ENCODE measurements at places on chromosomes 4 and X.

DNA sequence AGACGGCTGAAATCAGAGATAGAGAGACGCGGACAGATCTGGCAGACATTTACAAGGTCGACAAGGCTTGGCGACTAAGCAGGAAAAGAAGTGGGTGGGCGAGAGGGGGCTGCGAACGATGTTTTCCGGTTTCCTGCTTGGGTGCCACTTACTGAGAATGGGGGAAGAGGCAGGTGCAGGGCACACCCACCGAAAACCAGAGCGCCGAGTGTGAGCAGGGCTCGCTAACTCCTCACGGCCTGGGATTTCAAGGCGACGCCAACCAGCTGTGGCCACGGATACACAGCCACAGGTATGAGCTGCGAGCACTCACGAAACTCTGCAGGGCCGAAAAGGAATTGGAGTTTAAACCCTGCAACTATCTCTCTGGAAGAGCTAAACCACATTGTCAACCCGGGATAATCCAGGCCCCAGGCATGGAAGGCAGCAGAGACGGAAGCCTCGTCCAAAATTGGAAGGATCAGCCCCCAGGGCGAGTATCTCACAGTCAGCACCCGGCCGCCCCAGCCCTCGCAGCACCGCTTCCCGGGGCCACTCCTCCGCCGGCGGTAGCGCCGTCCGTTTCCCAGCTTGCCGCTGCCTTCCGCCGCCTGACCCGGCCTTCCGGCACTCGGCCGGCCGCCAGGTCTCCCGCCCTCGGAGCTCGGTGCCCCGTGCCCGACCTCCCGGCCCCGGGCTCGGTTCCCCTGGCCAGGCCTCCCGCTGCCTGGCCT lies 778 bp downstream of the CASP3 start:
- DNase-seq = no peak

DNA sequence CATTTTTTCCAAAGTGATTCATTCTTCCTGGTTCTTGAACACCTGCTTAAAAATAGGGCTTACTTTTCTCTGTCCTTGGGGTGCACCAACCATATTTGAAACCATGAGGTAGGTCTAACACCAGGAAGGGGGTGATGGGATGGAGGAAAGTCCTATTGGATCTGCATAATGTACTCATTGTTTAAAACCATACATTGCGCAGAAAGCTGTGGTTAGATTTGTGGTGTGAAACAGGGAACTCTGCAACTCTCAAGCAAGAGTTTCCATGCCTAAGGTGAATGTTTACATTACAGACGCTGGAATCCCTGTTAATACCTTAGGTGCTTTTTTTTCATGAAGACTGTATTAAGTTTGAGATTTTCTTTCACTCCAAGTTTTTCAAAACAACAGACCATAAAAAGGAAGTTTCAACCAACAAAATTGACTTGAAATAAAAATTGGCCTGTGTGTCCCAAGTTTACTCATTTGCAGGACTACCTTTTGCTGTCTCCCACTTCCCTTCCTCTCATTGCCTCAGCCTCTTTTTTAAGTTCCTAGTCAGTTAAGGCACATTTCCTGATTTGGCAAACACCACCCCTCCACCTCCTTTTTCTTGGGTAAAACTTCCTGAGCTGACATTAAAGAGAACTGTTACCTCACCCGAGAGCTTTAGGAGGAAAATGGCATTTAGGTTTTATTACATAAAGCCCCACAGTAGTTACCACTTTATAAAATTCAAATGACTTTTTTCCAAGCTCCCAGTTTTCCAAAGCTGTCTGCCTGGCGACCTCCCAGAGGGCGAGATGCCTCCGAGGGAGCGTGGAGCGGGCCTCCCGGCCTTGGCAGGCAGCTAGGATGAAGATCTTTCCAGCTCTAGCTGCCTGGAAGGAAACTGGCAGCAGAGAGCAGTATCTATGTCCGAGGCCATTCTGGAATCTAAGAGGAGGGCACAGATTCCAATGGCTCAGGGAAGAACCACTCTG lies 47.9 kb upstream of the RBPJ start:
- no peak for DNase-seq

DNA sequence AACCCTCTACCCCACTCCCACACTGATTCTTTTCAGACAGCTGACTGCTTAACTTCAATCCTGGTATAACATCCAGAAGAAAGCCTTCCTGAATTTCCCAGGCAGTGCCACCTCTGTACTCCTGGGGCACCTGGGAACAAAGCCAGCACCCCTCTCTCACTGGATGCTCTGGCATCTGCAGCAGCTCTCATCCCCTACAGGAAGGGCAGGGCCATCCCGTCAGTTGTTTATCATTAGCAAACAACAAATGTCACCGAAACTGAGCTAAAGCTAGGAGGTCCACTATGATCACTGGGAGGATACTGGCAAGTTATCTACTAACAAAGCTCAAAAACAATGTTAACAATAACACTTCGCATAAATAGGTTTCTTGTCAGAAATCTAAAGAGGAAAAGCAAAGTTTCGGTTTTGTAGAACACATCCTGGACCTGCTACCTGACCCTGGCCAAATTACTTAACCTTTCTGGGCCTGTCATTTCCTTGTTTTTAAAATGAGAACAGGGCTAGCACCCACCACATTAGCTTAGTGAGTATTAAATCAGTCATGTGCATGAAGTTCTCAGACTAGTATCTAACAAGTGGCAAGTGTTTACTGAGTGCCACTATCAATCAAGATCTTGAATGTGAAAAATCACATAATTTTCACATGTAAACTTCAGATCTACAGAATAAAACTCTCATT lies 86.6 kb downstream of the NR3C2 start:
- no peak for DNase-seq

DNA sequence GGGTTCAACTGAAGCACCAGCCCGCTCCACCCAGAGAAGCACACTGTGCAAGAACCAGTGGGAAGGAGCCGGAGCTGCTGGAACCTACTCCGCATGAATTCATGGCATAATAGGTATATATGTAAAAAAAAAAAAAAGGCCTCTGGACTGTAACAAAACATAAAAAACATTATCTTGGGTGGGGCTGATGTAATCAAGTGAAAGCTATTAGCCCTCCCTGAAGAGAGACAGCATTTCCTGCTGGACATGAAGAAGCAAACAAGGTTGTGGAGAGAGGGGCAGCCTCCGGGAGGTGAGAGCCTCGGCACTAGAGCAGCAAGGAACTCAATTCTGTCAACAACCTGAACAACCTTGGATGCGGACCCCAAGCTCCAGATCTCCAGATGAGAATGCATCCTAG lies 50.7 kb downstream of the PLAC1 start:
- no peak for DNase-seq

- DNase-seq = no peak
These were observed at the start of gene SULT1B1 for GRCh38 chr4:69760455-69760854. Gene SULT1B1, minus strand, starts transcription at chr4:69760620. Its CDS starts 5,403 bp downstream, at chr4:69755217.

- DNase-seq = no peak
These were observed 1159.3 kb upstream of the TENM3 start for GRCh38 chr4:181083757-181084361.

- DNase-seq = no peak
These were observed 80.3 kb upstream of the HHIP start for GRCh38 chr4:144565527-144566195.

- no peak for DNase-seq
These were observed 216.7 kb downstream of the IL13RA2 start for GRCh38 chrX:114800719-114801118.

GRCh38 chr4:172410363-172410762 lies 597.2 kb downstream of the GALNTL6 start:
- no peak for DNase-seq

GRCh38 chrX:69080855-69081465 lies 84.3 kb downstream of the PJA1 start:
- DNase-seq = no peak

DNA sequence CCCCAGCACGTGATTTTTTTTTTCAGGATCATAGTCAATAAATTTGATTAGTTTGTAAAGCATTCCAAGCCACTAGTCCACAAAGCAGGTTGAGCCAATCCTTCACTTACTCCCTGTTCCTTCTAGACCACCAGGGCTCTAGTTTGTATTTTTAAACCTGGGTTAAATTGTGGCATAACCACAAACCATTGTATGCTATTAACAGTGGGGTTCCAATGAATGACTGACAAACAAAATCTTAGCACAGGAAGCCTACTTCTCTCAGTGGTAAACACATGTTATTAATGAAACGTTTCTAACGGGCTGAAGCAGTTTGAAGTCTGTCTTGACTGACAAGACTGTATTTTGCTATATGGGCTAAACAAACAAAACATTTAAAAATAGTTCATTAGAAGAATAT lies 48.6 kb upstream of the GYPA start:
- no peak for DNase-seq

DNA sequence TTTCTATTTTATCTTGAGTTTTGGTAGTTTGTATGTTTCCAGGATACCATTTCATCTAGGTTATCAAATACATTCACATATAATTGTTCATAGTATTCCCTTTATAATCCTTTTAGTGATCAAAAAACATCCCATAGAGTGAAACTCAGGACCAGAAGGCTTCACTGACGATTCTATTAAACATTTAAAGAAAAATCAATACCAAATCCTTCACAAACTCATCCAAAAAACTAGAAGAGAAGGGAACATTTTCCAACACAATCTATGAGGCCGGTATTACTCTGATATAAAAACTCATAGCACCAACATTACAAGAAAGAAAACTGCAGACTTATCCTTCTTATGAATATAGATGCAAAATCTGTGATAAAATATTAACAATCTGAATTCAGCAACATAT lies 203.4 kb downstream of the ANKRD50 start:
- no peak for DNase-seq

DNA sequence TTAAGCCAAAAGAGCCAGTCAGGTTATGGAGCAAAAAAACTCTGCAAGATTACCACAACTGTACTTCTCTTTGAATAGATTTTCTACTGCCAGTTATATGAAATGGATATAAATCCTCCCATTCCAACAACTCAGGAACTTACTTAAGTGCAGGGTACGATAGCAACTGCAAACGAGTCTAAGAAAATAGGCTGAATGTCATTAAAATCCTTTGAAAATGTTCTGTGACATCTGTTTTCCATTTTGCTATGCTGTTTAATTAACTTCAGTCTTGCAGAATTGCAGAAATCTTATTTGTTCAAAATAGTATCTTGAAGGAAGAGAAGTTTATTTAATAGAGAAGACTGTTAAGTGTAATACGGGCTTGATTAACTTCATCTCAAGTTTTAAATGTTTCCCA lies 243.8 kb downstream of the PALLD start:
- no peak for DNase-seq

DNA sequence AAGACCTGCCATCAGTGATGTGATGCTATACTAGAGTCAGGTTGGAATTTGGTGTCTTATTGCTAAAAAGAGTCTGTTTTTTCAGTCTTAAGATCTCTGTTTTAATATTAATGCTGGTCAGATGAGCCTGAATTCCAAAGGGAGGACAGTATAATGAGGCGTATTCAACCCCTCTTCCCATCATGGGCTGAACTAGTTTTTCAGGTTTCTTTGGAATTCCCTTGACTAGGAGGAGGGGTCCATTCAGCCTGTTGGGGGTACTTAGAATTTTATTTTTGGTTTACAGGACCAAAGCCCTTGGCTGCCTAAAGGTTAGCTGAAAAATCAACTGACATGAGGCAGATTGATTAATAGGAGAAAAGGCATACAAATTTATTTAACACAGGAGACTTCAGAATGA lies 24.1 kb upstream of the PI4K2B start:
- DNase-seq = no peak

GRCh38 chr4:59258002-59258401 lies 1942.1 kb upstream of the ADGRL3 start:
- DNase-seq = no peak

- DNase-seq = no peak
These were observed 61.1 kb upstream of the C1GALT1C1 start for GRCh38 chrX:120690941-120691340.

GRCh38 chr4:156390599-156391324 lies 437.1 kb upstream of the CTSO start:
- no peak for DNase-seq

GRCh38 chr4:75180790-75181776 lies 248.2 kb downstream of the PARM1 start:
- DNase-seq = no peak

DNA sequence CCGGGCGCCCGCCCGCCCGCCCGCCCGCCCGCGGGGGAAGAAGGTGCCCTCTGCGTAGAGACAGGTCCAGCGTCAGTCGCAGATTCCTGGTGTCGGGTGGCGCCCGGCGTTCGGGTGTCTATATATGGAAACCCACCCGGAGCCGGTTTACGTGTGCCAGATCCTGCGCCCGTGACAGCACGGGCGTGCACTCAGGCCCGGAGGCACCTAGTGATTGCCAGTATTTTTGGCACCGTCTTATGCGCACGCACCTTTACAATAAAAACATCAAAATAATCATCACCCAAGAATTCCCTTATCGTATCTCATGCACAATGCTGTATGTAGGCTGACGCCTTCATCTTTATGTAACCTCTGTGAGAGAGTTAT lies 519 bp downstream of the SLC25A4 start:
- no peak for DNase-seq

- no peak for DNase-seq
These were observed 17.2 kb downstream of the RXFP1 start for GRCh38 chr4:158538911-158539310.

- no peak for DNase-seq
These were observed 626.5 kb upstream of the CPEB2 start for GRCh38 chr4:14375816-14376215.

GRCh38 chrX:124940531-124940930 lies 379.1 kb upstream of the TEX13C start:
- DNase-seq = no peak

DNA sequence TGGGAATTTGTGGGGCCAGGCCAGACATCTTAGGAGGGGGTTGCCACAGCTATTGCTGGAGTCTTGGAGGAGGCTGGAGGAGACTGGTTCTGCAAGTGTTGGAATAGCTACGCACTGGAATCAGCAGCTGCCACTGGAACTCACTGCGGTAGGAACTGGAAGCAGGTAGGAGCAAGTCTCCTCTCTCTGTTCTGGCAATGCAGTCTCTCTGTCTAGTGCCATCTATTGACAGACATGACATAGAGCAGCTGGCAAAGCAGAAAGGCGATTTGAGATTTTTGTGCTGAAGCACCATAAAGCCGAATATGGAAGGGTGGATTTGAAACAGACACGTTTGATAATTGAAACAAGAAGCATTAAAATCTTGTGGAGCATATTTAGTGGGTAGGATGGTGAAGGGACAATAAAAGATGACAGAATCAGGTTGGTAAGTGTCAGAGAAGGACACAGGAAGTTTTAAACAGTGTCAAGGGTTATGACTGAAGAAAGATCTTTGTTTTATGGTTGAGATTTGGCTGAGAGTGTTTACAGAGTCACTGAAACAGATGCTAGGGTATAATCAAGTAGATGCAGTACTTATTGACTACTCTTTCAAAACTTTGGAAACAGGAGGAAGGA lies 23.5 kb upstream of the SYNPO2 start:
- no peak for DNase-seq

GRCh38 chr4:102608190-102608589 lies 107.0 kb downstream of the NFKB1 start:
- no peak for DNase-seq
